ENCODE measurements at places on chromosomes 4 and X.

DNA sequence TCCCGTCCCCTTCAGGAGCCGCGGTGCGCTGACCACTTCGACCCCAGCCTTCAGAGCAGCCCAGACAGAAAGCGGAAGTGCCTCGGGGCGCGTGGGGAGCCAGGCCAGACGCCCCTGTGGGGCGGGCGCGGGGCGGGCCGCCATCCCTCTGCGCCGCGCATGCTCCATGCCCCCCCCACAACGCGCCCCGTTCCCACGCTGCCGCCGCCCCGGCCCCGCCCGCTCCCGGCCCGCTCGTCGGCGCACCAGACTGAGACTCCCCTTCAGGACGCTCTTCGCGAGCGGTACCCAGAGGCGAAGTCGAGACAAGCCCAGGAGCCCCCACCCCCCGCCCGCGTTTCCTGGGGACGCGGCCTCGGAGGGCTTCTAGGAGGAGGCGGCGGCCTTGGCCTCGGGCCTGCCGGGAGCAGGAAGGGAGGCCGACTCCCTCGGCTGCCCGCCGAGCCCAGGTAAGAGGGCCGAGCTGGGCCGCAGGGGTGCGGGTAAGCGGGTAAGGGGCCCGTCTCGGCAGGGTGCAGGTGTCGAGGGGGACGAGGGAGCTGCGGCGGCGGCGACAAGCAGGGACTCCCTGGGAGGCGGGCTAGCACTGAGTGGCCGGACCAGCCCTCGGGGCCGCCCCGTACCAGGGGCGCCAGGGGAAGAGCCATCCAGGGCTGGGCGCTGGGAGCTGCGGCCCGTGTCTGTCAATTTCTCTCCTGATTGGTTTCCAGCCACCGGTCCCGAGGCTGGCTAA lies at the start of gene ZFP92:
TSS of gene ZFP92 (plus strand) at position 218 of the 733 bp plus-strand sequence. CDS start 6,851 bp downstream, outside the sequence.
- DNase-seq, result peak; percentile 55

DNA sequence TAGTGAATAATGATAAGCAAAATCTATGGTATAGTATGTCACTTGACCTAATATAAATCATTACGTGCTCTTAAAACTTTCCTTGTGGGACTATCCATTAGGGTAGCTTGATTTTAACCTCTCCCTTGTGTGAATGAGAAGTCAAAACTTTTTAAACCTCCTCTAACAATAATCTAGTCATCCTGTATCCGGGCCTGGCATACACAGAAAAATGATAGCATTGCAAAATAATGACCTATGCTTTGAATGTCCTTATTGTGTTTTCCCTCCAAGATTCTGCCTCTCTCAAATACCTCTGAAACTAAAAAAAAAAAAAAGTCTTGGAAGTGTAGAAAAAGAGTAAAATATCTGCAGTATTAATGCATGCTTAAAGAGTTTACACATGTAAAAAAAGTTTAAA lies 250.0 kb upstream of the NDST3 start:
- no peak for DNase-seq

DNA sequence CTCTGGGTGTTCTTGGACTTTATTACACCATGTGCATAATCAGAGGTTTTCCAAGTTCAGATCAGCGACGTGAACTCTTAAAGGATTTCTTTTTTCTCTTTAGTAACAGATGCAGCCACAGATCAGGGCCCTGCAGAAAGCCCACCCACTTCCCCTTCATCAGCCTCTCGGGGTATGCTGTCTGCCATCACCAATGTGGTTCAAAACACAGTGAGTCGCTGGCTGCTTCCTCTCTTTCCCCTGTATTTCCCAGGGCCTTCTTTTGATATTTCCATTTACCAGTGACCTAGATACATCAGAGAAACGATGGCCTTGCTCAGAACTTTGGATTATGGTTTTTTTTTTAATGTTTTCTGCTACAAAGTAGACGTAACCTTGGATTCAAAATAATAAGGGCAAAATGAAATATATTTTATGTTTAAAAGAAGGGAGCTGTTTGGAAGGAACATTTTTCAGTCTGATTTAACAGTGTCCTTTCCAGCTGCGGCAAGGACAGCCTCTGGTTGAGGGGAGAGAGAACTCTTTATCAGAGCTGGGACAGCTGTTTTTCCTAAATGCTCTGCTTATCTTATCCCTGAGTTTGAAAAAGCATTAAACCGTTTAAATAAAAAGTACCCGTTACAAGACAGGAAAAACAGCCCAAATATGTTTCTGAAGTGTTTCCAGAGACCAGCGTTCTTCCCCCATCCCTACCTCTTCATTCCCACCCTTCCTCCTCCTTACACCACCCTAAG lies 38.2 kb downstream of the FAM114A1 start:
- DNase-seq, result no peak

- no peak for DNase-seq
These were observed 27.6 kb downstream of the ANKRD17 start for GRCh38 chr4:73230865-73231517.
